ENCODE measurements at places on chromosomes 3 and 15.

DNA sequence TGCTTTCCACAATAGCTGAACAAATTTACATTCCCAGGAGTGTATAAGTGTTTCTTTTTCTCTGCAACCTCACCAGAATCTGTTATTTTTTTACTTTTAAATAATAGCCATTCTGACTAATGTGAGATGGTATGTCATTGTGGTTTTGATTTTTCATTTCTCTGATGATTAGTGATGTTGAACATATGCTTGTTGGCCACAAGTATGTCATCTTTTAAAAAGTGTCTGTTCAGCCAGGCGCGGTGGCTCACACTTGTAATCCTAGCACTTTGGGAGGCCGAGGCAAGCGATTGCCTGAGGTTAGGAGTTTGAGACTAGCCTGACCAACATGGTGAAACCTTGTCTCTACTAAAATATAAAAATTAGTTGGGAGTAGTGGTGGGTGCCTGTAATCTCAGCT is 619.3 kb downstream of the SI start:
- DNase-seq = no peak

DNA sequence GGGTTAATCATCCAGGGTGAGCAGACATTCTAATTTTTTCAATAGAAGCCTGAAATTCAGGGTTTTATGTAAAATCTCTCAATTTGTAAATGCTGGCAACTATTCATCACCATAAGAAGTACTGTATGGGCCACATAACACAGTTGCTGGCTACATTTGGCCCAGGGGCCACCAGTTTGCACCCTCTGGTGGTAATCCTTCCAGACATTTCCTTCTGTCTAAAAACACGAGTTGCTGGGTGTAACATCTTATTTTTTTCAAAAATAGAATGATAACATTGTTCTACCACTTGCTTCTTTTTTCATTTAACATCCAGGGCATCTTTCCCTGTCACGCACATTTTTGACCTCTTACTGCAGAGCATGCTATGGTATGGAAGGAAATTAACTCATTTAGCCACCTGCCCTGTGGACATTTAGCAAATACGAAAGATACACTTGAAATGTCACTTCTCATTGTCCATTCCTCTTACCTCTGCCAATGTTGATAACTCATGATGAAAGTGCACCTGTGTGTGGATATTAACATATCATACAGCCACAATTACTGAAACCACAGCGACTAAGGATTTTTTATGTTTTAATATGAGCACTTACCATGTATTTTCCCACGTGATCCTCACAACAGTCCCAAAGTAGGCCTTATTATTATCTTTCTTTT is 117.5 kb upstream of the ARHGEF3 start:
- DNase-seq = no peak

GRCh38 chr15:71313806-71314205 is 198.5 kb downstream of the THSD4 start:
- DNase-seq = no peak

DNA sequence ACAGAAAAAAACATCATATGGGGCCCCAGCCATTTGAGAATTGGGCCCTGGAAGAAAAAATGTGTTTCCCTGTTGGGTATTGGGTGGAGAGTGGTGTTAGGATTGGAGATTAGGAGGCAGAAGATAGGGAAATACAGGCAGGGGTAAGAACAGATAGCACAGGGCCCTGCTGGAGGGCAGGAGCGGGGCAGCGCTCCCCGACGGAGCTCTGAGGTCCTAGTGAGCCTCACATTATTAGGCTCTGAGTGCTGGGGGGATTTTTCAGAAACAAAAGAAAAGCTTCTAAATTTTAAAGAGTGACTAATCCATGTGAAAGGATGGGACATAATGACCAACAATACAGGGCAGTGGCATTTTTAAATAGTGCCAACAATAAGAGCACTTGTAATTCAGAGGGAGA is 241.2 kb downstream of the SOX2 start:
- DNase-seq = no peak

DNA sequence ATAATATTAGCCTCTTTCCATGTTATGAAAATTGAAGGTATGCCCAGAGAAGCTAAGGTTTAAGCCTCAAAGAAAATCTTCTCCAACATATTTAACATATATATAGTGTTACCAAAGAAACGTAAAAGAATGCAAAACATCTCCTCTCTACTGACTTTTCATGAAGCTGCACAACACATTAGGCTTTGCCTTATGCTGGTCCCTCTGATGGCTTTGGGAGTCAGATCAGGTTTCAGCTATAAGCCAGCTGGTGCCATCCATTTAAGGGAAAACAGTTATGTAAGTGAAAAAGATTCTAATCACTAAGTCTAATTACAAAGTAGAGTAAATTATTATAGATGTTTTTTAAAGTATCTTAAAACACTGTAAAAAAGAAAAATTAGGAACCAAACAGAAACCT is 410.5 kb downstream of the LSAMP start:
- no peak for DNase-seq

DNA sequence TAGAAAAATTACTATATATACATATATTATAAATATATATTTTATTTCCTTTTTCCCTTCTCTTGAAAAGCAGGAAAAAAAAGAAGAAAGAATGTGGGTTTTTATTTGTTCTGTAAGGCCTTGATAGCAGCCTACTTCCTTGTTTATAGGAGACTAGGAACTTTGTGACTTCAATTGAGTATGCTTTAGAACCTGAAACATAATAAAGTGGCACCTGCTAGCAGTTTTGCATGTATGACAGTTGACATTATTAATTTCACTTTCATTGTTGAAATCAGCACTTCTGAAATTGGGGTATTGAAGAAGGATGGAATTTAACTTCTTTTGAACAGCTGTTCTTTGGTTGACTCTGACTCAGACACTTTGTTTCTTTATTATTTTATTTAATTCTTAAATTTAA is 56.9 kb downstream of the GLCE start:
- DNase-seq = no peak

- DNase-seq = no peak
Observed at GRCh38 chr3:171950373-171950772, 89.0 kb upstream of the FNDC3B start.

GRCh38 chr3:108552267-108553159 is 36.7 kb downstream of the CIP2A start:
- no peak for DNase-seq

DNA sequence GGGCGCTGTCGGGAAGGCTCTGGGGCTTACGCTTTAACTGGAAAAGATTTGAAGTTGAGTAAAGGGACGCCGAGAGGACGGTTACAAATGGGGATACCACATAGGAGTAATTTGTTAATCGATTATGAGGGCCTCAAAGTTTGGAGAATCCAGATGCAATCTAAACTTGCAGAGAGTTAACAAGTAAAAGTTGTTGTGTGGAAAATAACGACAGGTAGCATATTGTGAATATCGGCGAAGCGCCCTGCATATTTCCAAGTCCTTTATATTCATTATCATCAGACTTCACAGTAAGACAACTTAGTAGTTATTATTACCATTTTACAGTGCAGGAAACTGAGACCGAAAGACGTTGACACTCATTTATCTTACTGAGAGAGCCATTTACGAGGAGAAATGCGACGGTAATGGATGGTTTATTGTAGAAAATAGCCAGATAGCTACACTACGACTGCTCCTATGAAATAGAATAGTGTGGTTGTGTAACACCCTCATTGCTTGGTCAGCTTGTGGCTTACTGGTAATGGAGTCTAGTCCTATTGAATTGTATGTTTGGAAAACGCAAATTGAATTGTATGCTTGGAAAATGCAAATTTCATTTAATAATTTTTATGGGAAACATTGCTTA is 700 bp downstream of the MKRN2 start:
- DNase-seq = no peak

- no peak for DNase-seq
Observed at GRCh38 chr3:149245738-149246451, 24.3 kb upstream of the CP start.

- DNase-seq = no peak
Observed at GRCh38 chr3:180747805-180748361, 68.6 kb upstream of the CCDC39 start.

DNA sequence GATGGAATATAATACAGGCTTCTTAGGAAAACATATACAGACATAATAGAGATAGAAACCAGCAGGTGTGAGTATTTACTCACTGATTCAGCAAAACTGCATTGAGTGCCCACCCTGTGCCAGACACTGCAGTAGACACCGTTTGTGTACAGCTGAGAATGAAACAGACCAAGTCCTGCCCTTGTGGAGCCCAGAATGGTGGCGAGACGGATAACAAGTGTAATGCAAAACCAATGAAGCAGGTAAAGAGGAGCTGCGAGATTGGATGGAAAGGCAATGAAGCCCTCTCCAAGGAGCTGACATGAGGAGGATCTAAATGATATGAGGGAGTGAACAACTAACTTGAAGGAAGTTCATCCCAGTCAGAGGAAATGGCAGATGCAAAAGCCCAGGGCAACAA is 256.4 kb downstream of the MEX3B start:
- DNase-seq = no peak

DNA sequence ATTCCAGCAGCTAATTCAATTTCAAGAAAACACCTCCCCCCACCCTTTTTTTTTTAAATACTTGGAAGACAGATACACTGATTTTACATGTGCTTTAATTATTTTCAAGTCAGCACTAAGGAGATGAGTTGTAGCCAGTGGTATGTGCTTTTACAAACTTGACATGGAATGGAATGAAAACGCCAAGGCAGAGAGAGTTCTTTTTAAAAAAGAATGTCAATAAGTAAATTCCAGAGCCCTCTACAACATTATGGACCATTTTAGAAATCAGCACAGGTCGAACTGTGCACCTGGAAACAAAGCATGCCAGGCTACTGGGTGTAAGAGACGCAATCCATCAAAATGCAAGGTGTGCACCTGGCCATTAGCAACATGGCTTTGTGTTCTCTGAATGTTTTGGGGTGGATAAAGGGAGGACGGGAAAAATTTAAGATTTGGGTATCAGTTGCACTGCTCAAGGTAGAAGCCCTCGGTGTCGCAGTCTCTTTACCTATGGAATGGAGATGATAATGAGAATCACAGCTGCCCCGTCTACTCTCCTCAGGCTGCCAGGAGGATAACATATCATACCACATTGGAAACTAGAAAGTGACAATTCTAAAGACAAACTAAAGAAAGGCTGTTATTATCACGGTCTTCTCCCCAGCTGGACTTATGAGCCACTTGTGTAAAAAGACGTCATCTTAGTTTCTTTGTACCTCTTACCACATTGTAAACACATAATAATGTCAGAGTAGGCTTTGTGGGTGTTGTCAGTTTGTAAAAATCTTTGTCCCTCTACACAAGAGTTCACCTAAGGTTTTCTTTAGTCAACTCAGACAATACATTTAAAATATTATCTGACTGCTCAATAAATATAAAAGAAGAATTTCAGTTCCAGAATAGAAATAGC is 107.4 kb upstream of the PRICKLE2 start:
- DNase-seq = no peak

- DNase-seq = no peak
Observed at GRCh38 chr15:38631119-38632075, 66.8 kb upstream of the RASGRP1 start.

DNA sequence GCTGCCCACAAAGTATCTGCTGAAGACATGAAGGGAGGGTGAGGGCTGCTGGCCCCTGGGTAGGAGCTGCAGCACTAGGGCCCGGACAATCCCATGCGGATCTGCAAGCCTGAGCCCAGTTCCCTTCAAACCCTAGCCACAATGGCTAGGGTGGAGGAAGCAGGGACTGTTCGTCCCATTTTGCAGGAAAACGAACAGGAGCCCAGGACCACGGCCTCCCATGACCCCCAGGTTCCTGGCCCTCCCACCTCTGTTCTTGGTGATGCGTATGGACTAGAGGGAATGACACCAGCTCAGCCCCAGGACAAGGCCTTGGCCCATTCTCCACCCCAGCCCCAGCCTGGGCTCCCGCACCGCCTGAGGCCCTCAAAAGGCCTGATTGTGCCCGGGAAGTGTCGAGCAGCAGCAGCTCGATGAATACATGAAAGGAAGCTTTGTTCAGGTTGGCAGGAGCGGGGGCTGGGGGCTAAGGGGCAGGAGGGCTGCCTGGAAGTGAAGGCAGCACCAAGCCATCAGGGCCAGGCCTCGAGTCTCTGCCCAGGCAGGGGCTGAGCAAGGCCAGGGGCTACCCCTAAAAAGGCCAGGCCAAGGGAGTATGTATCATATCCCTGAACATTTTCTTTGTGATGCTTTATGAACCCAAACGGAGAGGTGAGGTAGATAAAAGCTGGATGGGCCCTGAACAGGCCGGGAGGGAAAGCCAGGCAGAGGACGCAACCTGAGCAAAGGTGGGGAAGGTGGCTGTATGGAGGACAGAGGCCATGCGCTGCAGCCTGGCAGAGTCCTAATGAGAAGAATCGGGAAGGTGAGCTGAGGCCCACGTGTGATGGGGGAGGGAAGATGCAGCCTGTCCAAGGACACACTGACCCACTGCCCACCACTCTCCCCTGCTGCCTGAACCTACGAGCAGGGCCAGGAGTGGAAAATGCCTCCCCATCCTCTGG is 12.2 kb downstream of the SEMA7A start:
- no peak for DNase-seq

GRCh38 chr3:152278756-152279427 is 10.2 kb downstream of the MBNL1 start:
- no peak for DNase-seq

DNA sequence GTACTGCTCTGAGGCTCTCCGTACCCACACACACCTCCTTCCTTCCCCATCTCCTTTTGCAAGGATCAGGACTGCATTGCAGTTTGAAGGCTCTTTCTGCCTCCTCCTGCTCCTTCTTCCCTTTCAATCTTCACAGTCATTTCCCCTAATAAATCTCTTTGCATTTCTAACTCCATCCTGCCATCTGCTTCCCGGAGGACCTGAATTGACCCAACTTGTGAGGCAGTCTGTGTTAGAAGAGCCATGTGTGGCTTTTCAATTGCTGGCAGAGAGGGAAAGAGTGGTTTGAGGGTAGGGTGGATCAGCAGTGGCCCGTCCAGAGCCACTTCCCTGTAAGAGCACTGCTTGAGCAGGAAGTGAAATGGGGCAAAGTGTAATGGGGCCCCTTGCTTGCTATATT is 35.8 kb downstream of the ANAPC13 start:
- DNase-seq = no peak

GRCh38 chr3:179116816-179117215 is 31.3 kb upstream of the PIK3CA start:
- no peak for DNase-seq

- DNase-seq = peak; percentile 29
Observed at GRCh38 chr3:187743195-187744141, 1.8 kb downstream of the BCL6 start.

GRCh38 chr15:66723826-66724731 is 22.0 kb downstream of the SMAD6 start:
- no peak for DNase-seq
